ENCODE measurements at places on chromosomes 13 and 19.

DNA sequence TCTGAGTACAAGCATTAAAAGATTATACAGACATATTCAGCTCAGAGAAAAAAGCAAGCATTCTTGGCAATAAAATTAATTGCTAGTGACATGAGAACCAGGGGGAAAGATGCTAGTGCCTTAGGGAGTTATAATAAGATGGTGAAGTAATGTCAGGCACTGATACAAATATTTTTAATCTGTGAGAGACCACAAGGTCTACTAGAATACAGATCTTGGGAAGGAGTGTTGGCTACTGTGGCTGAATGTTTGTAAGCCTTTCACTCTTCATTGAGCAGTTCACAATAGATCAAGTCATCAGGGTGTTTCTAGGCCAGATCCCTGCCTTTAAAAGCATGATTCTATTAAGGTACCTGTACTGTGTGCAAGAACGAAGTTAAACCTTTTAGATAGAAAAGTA lies 16.4 kb downstream of the FREM2 start:
- DNase-seq = no peak

DNA sequence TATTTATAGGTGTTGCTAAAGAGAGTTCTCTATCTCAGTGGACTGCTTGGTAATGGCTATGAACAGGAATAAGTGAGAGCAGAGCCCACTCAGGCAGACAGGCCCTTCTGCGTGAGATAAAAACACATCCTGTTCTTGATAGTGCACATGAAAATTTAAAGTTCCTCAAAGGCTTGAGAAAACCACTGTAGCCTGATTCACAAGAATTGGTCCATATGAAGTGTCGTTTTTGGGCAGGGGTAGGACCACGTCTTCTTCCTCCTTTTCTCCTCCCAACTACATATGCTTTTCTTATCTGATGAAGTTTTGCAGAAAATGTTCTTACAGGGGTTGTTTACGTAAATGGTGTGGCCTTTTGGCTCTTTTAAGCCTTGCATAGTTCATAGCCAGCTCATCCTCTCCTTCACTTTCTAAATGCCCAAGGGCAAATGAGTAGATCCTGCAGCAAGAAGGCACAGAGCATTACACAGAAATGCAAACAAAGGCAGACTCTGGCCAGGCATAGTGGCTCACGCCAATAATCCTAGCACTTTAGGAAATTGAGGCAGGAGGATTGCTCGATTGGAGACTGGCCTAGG lies 53.8 kb downstream of the RNF6 start:
- no peak for DNase-seq

DNA sequence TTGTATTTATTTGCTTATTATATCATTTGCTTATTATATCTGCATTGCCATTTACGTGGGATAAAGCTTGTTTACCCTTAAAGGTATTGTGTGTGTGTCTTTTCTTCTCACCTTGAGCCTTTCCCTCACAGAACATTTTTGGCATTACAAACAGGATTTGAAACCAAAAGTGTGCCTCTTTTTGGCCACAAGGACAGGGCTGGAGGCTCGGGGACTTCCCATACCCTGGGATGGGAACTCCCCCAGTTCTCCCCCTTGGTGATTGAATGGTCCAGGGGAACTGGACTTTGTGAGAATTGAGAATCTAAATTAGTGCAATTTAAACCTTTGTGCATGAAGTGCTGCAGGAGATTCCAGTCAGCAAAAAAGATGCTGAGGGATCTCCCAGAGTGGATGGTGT lies 2.4 kb upstream of the ZNF506 start:
- DNase-seq = no peak

GRCh38 chr13:57352114-57352513 lies 185.1 kb downstream of the PRR20E start:
- no peak for DNase-seq

- no peak for DNase-seq
These were observed 41.7 kb downstream of the PCDH17 start for GRCh38 chr13:57673197-57673596.

DNA sequence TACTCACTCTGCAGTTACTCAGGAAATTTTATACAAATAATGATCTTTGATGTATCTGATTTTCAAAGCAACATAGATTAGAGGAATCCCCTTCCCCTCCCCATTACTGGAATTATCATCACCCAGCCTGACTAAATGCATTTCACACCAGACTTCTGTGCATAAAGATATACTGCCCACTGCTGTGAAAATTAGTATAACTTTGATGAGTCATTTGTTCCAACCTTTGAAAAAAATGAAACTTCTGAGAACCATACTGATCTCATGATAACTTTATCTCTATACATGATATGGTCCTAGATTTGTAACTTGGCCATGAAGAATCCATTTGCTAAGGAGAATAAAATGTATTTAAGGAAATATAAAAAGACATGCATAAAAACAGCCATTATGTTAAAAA lies 63.9 kb downstream of the GPC6 start:
- DNase-seq = no peak

DNA sequence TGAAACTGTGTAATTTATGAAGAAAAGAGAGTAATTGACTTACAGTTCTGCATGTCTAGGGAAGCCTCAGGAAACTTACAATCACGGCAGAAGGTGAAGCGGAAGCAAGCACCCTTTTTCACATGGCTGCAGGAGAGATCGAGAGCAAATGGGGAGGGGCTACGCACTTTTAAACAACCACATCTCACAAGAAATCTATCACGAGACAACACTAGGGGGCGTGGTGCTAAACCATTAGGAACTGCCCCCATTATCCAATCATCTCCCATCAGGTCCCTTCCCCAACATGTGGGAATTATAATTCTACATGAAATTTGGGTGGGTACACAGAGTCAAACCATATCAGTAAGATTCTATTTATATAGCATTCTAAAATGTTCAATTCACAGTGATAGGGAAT lies 114.8 kb upstream of the TRPC4 start:
- no peak for DNase-seq

GRCh38 chr13:21287331-21287907 lies 111.0 kb downstream of the MRPL57 start:
- DNase-seq = peak; percentile 32

DNA sequence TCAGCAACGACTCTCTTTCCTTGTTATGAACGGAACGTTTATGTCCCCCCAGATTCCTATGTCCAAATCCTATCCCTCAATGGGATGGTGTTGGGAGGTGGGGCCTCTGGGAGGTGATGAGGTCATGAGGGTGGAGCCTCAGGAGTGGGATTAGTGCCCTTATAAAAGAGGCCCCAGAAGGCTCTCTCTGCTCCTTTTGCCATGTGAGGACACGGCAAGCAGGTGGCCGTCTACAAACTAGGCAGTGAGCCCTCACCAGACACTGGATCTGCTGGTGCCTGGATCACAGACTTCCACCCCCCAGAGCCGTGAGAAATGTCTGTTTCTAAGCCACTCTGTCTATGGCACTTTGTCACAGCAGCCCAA lies 53.2 kb downstream of the EPS15L1 start:
- DNase-seq = no peak

DNA sequence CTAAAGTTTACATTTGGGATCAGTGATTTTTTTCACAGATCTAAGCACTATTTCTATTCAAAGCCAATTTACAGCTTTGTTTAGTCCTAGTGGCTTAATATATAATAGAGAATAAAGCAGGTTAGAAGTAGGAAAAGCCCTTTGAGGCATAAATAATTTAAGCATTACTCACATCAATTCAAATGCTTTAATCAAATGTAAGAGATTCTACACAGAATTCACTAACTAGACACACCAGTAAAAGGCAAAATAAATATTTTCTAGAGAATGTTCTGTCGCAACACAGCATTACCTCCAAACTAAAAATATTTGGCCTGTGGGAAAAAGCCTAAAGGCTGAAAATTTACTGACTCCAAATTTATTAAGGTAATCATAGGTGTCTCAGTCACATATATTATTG lies 31.3 kb downstream of the KCTD12 start:
- no peak for DNase-seq

- DNase-seq = peak; percentile 82
These were observed 699 bp downstream of the TMEM259 start for GRCh38 chr19:1019980-1020867.

DNA sequence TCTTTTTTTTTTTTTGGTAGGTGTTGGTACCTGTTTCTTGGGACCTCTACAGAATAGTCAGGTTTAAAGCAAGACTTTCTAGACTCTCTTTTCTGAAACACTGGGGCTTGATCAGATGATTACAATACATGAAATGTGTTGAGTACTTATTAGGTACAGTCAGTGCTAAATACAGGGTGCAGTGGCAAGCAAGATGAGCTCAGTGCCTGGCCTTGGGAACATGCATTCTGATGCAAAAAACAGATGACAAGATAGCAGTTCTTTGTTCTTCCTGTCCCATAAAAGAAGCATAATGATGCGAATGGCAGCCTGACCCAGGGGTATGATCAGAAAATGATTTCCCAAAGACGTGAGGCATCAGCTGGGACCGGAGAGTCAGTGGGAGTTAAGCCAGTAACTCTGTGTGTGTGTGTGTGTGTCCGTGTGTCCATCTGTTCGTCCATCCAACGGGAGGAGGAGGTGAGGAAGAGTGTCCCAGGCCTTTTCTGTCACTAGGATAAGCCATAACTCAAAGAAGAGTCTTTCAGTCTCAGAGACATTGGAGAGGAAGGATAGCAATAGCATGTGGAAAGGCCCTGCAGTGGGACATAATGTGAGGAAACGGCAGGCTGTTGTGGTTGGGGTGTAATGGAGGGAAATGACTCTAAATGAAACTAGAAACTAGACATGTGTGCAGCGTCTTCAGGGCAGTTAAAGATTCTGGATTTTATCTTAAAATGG lies 32.2 kb downstream of the SLAIN1 start:
- no peak for DNase-seq

DNA sequence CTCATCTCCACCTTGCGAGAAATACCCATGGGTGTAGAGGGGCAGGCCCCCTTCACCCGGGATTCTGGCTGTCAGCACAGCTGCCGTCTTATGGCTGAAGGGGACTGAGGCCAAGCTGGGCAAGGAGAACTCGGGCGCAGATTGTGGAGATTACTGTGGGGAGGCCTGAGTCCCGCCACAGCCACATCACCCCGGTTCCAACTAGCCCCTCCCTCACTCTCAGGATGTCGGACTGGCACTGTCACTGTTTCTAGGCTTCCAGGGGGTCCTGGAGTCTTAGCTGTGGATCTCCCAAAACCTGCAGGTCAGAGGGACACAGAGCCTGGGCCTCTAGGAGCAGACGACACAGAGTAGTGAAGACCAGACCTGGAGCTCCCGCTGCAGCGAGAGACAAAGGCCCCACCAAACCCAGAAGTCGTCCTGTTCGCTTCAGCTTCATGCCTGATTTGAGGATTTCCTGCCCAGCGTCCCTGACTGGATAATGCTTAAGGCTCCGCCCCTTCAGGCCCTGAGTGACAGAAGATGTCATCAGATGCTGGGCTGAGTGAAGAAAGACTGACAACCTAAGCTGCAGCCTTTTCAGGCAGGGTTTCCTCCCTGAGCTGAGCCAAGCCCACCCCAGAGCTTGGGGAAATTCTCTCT lies 55.8 kb downstream of the ZNF93 start:
- peak; percentile 73 for DNase-seq

- no peak for DNase-seq
These were observed 382.2 kb upstream of the KLHL1 start for GRCh38 chr13:70490320-70490935.

DNA sequence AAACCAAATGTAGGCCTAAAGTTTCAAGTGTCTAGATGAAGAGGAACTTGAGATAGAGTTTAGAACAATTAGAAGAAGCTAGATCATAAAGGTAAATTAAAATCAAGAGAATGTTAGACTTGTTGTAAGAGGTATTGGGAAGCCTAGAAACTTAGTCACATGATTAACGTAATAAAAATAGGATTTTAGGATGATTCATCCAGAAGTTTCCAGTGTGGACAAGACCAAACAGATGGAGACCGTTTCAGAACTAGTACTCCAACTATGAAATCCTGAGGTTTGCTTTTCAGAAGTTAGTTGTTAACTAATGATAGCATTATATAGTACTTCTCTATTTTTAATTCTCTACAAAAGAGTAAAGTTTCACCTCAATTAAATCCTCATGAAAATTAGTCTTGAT lies 104.9 kb downstream of the MZT1 start:
- DNase-seq = no peak

GRCh38 chr19:56155124-56155687 lies 14.1 kb downstream of the ZNF444 start:
- peak; percentile 92 for DNase-seq

GRCh38 chr13:63542770-63543169 lies 2127.1 kb upstream of the PCDH20 start:
- DNase-seq = no peak

DNA sequence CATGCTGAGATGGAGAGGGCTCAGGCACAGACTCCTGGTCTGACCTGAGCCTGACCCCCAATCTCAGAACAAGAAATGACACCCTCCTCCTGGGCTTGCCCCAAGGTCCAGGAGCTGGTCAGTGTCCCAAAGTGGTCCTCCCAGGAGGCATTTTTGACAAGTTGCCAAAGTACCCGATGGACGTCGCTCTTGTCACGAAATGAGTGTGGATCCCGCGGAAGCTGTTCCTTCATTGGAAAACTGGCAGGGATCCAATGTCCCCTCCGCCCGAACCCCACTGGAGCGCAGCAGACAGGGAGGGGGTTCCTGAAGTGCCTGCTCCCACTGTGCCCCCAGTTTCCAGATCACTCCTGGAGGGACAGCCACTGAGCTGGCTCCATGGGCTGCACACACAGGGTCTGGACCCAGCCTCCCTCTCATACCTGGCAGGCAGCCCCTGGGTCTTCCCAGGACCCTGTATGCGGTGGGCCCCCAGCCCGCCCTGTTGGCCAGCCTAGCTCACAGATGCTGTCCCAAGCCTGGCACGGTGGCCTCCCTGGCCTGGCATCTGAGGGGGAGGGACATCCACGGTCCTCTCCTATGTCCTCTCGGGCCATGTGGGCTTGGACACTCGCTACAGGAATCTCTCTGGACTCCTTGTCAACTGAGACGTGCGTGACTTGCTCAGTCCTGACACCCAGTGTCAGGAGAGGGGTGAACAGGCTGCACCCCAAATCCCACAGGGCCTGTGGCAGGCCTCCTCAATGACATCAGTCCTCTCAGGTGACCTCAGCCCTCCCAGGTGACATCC lies 12.8 kb upstream of the ZNF14 start:
- DNase-seq = peak; percentile 53

DNA sequence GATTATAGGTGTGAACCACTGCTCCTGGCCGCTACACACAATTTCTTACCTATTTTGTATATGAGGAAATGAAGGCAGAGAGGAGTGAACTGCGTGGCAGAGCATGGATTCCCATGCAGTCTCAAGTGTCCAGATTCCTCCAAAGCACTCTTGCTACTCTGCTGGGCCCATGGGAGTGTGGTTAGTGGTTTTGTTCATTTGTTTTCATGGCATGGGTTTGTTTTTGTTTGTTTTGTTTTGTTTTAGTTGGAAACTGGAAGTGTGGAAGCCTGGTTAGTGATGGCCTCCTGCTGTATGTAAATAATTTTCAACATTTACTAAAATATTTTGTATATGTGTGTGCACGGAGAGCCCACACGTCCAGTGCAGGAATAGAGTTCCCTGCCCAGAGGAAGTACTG lies 61.3 kb upstream of the LRCH1 start:
- DNase-seq = no peak

- DNase-seq = peak; percentile 7
These were observed 62.2 kb downstream of the DNAJC15 start for GRCh38 chr13:43085545-43085944.

GRCh38 chr19:4768934-4769777 lies 22.4 kb upstream of the FEM1A start:
- peak; percentile 94 for DNase-seq

- no peak for DNase-seq
These were observed 13.1 kb upstream of the FOXO1 start for GRCh38 chr13:40679480-40679985.

Data from H7 (cell line).